ENCODE measurements at places on chromosomes 3 and 15. TPM values are rescaled to one million over a fixed set of nuclear protein-coding genes. Genes with fewer than 3 reads are reported as not detected.

DNA sequence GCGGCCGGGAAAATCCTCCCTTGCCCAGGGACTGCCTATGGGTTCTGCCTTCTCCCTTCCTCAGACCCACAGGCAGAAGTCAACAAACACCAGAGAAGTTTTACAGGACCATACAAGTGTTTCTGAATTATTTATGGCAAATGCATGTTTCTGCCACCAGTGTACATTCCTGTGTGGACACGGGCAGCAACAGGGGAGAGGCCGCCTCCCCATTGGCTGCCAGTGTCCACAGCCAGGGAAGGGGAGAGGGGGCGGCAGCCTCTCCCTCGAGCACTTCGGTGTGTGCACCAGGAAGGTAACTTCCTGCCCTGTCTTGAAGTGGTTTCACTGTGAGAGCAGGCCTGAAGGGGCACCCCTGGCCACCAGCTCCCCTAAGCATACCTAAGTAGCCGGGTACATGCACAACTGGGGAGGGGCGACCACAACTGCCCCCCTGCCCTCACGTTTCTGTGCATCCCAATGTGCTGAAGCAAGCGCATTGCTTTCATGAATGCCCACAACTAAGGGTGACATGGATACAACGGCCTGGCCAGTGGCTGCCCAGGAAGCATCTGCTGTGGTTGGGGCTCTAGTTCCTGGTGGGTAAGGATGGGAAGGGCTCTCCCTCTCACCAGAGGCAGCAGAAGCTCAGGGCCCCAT lies 14.8 kb upstream of the SHISA5 start:
- H3K4me1 ChIP-seq: peaks cover 12% of the 10 kb centered on the region
- H3K27ac ChIP-seq: no peak overlapping the region
- no peaks in the 10 kb centered on the region for H3K27me3 ChIP-seq
- no peak overlapping the region for H3K4me3 ChIP-seq
- no peaks in the 10 kb centered on the region for H3K36me3 ChIP-seq

DNA sequence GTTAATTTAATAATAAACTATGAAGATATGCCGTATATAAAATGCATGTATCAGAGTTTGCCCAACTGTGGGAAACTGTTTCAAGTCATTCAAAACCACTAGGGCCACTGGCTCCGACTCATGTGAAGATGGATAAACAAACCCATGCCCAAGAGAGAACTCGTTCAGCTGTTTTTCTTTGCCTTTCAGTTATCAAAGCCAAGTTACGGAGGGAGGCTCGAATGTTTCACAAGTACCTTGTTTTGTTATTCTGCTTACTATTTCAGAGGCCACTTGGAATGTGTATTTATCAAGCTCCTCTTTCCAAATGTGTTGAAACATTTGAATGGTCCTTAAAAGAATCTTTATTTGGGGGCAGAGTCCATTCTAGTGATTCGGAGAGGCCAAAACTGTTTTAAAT lies 82.1 kb downstream of the DUT start:
- DNase-seq: no peak
- H3K27me3 ChIP-seq: no peaks in the 10 kb centered on the region
- H3K4me1 ChIP-seq: peaks cover 4% of the 10 kb centered on the region
- no peaks in the 10 kb centered on the region for H3K36me3 ChIP-seq
- H3K27ac ChIP-seq: no peak overlapping the region
- H3K4me3 ChIP-seq: no peak overlapping the region

DNA sequence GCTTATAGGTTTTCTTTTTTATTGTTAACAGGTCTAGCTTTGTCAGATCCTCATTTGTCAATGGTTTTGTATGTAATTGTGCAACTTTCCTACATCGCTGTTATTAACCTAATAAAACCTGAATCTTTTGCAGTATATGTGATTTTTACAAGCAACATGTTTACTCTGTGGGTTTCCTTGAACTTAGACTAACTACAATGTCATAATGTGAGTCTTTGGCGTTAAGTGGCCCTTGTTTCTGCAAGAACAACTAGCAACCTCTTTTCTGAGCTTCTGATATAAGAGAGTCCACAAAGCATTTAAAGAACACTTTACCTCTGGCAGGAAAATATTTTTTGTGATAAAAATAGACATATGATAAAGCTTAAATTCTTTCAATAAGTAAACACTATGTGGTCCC lies 230.3 kb upstream of the CFAP20DC start:
- H3K36me3 ChIP-seq: no peaks in the 10 kb centered on the region
- no peaks in the 10 kb centered on the region for H3K4me1 ChIP-seq
- H3K4me3 ChIP-seq: no peak overlapping the region
- H3K27ac ChIP-seq: no peak overlapping the region

GRCh38 chr3:14725564-14726440 lies 50.9 kb downstream of the C3orf20 start:
- peaks cover 9% of the 10 kb centered on the region for H3K4me1 ChIP-seq
- H3K27me3 ChIP-seq: no peaks in the 10 kb centered on the region
- DNase-seq: no peak
- no peaks in the 10 kb centered on the region for H3K36me3 ChIP-seq

GRCh38 chr3:106631373-106632108 lies 745.7 kb upstream of the CCDC54 start:
- H3K4me3 ChIP-seq: no peak overlapping the region
- no peaks in the 10 kb centered on the region for H3K27me3 ChIP-seq
- peaks cover 6% of the 10 kb centered on the region for H3K4me1 ChIP-seq

Gene ATP1B3
- total RNA-seq: 107 TPM

- H3K4me1 ChIP-seq: peaks cover 33% of the 10 kb centered on the region
- no peaks in the 10 kb centered on the region for H3K36me3 ChIP-seq
- no peaks in the 10 kb centered on the region for H3K27me3 ChIP-seq
- DNase-seq: no peak
- no peak overlapping the region for H3K4me3 ChIP-seq
Measured at GRCh38 chr15:73990250-73991005, 1.7 kb downstream of the STOML1 start.

DNA sequence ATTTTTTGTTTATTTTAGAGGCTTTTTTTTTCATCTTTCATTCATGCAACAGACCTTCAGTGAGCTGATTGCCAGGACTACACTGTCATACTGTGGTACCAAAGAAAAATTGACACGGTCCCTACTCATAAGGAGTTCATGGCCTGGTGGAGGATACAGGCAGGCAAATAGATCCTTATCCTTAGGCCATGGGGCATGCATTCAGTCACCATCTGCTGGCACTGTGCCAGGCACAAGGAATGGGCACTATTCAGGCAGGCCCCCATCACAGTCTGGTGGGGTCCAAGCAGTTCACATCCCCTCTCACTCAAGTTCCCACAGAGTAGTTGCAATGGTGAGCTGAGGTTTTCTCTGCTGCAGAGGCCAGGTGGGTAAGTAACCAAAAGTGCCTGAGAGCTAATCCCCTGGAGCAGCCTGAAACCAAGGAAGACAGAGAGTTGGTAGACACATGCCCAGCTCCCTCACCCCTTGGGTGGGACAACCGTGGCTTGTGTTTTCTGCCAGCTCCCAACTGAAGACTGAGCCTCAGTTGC lies 17.3 kb downstream of the CISH start:
- no peak overlapping the region for H3K4me3 ChIP-seq
- H3K27ac ChIP-seq: no peak overlapping the region
- peaks cover 20% of the 10 kb centered on the region for H3K4me1 ChIP-seq
- no peaks in the 10 kb centered on the region for H3K27me3 ChIP-seq

Gene MYLK
- total RNA-seq: 1.6 TPM

Gene LXN
- total RNA-seq: 9.3 TPM

Gene PPP2R3A
- total RNA-seq: 0.08 TPM

- H3K4me3 ChIP-seq: no peak overlapping the region
Measured at GRCh38 chr3:186185194-186185787, 76.4 kb upstream of the ETV5 start.

DNA sequence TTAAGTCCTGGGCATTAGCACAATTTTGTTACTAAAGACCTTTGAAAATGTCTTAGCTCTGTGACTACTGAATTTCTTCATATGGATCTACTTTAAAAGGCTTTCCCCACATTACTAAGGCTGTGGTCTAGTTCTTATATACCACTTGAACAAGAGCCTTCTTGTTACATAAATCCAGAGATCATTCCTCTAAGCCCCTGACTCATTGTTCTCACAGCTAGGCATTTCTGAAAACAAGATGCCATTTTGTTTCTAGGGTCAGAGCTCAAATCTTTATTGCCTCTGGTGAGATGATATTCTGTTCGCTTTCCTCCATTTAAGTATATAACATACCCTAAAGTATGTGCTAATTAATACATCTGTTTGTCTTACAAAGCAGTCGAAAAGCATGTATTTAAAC lies 29.8 kb upstream of the LPP start:
- H3K27ac ChIP-seq: no peak overlapping the region
- no peaks in the 10 kb centered on the region for H3K4me1 ChIP-seq
- H3K4me3 ChIP-seq: no peak overlapping the region
- no peaks in the 10 kb centered on the region for H3K27me3 ChIP-seq
- no peak for DNase-seq
- no peaks in the 10 kb centered on the region for H3K36me3 ChIP-seq

- H3K4me3 ChIP-seq: no peak overlapping the region
- H3K27me3 ChIP-seq: no peaks in the 10 kb centered on the region
- no peak overlapping the region for H3K27ac ChIP-seq
- no peak for DNase-seq
Measured at GRCh38 chr15:67745073-67746006, 80.0 kb upstream of the SKOR1 start.

Gene TPRG1
- 3.7 TPM for total RNA-seq

DNA sequence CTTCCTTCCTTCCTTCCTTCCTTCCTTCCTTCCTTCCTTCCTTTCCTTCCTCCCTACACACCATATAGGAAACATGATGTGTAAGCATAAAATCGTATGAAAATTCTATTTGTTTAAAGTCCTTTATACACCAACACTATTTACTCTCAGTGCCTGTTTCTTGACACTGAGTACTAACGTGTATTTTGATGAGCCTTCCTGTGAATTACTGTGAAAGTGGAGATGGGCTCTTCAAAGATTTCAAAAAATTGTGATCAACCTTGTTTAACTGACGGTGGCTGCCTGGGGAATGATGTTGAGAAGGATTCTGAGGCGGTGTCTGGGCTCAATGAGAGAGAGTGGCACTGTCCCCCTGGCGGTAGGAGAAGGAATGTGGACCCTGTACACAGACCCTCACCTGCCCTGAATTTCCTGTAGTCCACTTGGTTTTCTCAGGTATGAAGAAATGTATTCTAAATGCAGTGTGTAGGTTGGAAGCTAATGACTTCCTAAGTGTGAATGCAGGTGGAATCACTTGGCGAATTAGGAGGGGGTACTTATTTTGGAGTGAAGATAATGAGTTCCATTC lies 237.9 kb downstream of the GAP43 start:
- H3K4me1 ChIP-seq: no peaks in the 10 kb centered on the region
- no peak overlapping the region for H3K27ac ChIP-seq
- no peak for DNase-seq
- no peaks in the 10 kb centered on the region for H3K36me3 ChIP-seq
- H3K27me3 ChIP-seq: no peaks in the 10 kb centered on the region

Gene PATL2
- total RNA-seq: 10.7 TPM

- H3K36me3 ChIP-seq: no peaks in the 10 kb centered on the region
- H3K27ac ChIP-seq: no peak overlapping the region
- H3K4me1 ChIP-seq: no peaks in the 10 kb centered on the region
Measured at GRCh38 chr3:73141525-73141924, 80.1 kb downstream of the EBLN2 start.

DNA sequence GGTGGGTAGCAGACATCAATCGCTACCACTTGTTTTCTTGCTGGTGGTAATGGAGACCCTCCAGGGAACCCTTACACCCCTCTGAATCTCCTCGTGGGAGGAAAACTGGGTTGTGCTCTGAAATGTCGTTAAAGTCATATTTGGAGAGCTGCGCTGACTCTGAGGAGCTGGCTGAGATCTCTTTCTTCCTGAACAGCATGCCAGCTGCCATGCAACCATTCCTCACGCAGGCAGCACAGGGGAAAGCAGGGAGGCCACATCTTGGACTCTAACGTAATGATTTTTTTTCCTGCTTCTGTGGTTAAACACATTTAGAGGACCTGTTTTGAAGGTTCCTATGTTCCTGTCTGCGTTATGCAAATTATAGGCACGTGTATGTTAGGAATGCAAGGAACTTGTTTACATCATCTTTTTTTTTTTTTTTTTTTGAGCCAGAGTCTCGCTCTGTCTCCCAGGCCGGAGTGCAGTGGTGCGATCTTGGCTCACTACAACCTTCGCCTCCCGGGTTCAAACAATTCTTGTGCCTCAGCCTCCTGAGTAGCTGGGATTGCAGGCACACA lies 156.7 kb downstream of the TJP1 start:
- no peak overlapping the region for H3K4me3 ChIP-seq
- H3K4me1 ChIP-seq: no peaks in the 10 kb centered on the region
- no peak overlapping the region for H3K27ac ChIP-seq
- DNase-seq: no peak
- no peaks in the 10 kb centered on the region for H3K27me3 ChIP-seq
- no peaks in the 10 kb centered on the region for H3K36me3 ChIP-seq

DNA sequence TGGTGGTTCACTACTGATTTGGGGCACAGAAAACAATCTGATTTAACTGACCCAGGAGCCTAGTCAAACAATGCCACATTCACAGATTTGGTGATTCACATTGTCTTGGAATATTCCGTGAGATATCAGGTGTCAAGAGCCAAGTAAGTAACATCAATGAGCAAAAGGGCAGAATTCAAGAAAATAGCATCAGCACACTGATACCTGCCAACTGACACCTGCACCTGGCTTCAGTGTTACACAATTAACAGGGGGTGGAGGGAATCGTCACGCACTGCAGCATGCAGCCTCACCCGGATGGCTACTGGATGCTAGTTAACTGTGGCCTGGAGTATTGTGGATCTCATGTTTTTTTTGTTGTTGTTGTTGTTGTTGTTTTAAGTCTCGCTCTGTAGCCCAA lies 17.6 kb downstream of the CCNL1 start:
- H3K4me3 ChIP-seq: no peak overlapping the region
- no peak for DNase-seq
- peaks cover 2% of the 10 kb centered on the region for H3K36me3 ChIP-seq
- H3K4me1 ChIP-seq: no peaks in the 10 kb centered on the region
- H3K27ac ChIP-seq: no peak overlapping the region

- H3K27me3 ChIP-seq: no peaks in the 10 kb centered on the region
- H3K4me3 ChIP-seq: no peak overlapping the region
- DNase-seq: no peak
Measured at GRCh38 chr3:23671851-23672589, 133.7 kb upstream of the UBE2E1 start.

DNA sequence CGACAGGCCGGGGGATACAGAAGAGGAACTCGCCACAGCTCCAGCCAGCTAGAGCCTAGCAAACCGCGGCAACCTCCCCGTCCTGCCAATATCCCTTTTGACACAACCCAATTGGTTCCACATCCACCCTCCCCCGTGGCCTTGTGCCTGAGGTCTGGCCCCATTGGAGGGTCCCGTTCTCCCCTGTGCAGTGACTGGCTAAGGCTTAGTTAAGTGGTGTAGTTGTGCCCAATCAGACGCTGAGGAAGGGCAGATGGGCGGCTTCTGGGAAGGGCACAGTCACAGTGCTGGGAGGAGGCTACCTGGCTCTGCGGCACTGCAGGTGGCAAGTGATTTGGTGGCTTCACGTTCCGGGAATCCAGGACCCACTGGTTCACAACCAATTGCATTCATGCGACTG lies 78.6 kb downstream of the SNRK start:
- no peak for DNase-seq
- H3K27me3 ChIP-seq: no peaks in the 10 kb centered on the region
- no peak overlapping the region for H3K4me3 ChIP-seq
- H3K27ac ChIP-seq: no peak overlapping the region

Gene MAP6D1
- total RNA-seq: 1.5 TPM

- DNase-seq: no peak
- H3K27ac ChIP-seq: no peak overlapping the region
- H3K27me3 ChIP-seq: peaks cover 3% of the 10 kb centered on the region
Measured at GRCh38 chr3:71303627-71304200, 279.8 kb downstream of the FOXP1 start.

Gene RAF1
- 64.9 TPM for total RNA-seq

Gene TCAIM
- total RNA-seq: 11.2 TPM

- no peak for DNase-seq
- peaks cover 4% of the 10 kb centered on the region for H3K27me3 ChIP-seq
- no peaks in the 10 kb centered on the region for H3K4me1 ChIP-seq
Measured at GRCh38 chr3:184595726-184596125, 34.1 kb downstream of the EPHB3 start.
